Omental fat pad (tissue), 4 donors: ENCODE measurements at places on chromosomes 6 and 20.

- DNase-seq, result no peak
Observed at GRCh38 chr6:94953867-94954631, 623.3 kb upstream of the MANEA start.

DNA sequence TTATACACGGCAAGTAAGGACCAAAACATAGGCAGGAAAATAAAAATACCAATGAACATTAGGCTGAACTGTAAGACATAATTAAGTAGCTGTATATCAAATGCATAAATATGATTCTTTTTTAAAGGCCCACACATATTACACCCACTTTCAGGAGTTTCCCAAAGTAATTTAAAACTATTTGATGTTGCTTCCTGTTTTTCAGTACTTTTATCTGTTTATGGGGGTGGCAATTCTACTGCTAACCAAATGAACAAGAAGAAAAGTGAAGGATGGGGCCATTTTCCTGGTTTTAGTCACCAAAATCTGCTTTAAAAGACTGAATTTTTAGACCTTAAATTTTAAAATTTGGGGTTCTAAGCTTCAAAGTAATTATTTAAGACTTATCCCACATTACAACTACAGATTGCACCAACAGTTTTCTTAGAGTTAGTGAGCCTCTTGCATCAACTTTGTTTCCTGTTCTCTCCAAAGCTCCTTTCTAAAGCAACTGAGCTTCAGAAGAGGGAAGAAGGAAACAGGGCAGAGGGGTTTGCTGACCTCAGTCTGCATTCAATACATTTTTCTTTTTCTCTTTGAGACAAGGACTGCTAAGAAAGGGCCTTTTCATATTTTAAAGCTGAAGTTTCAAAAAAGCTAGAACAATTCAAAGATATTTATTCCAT lies 191.0 kb downstream of the BACH2 start:
- no peak for DNase-seq

GRCh38 chr6:159963111-159963510 lies 5.8 kb upstream of the IGF2R start:
- no peak for DNase-seq

DNA sequence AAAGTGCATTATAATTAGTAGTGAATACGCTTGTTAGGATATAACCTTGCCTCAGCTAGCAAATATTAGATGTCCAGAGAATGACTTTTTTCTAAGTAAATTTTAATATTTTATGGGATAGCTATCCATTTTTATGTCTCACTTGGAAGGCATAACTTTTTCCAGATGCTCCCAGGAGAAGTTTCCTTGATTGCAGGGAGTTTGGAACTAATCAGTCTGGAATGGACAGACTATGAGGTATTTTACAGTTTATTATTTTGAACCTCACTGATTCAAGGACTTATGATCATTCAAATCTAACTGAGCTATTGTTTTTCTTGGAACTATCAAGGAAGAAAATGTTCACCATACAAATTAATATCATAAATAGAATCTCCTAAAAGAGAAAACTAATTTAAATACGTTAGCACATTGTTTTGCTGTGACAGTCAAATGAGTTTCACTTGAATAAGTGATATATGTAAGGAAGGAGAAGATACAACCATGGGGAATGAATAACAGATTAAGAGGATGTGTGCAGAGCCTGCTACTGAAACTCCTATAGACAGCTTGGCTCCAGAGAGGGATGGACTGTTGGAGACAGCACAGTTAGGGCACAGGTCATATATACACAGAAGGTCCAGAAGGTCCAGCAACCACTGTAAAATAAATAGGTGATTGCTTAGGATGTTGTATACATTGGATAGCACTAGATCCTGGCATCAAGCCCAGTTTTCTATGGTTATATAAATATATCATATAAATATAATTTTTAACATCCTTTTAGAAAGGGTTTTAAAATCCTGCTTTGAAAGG lies 20.6 kb upstream of the LCA5 start:
- DNase-seq, result no peak

- no peak for DNase-seq
Observed at GRCh38 chr6:100304575-100304974, 160.1 kb downstream of the SIM1 start.

DNA sequence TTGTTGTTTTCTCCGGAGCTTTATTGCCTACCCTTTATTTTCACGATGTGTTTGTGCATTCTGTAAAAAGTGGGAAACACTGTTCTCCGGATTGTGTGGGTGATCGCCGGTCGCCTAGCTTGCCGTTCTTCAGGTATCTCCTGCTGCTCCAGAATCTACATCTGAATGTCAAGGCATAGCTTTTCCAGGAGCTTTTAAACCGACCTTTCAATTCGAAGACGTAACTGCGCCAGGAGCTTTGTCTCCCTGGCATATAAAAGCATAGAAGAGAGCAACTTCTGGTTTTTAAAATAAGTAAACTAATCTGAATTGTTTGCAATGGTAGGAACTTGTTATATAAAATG lies 96.0 kb downstream of the HFE start:
- no peak for DNase-seq

- DNase-seq, result no peak
Observed at GRCh38 chr6:30890646-30891449, 6.5 kb downstream of the DDR1 start.

DNA sequence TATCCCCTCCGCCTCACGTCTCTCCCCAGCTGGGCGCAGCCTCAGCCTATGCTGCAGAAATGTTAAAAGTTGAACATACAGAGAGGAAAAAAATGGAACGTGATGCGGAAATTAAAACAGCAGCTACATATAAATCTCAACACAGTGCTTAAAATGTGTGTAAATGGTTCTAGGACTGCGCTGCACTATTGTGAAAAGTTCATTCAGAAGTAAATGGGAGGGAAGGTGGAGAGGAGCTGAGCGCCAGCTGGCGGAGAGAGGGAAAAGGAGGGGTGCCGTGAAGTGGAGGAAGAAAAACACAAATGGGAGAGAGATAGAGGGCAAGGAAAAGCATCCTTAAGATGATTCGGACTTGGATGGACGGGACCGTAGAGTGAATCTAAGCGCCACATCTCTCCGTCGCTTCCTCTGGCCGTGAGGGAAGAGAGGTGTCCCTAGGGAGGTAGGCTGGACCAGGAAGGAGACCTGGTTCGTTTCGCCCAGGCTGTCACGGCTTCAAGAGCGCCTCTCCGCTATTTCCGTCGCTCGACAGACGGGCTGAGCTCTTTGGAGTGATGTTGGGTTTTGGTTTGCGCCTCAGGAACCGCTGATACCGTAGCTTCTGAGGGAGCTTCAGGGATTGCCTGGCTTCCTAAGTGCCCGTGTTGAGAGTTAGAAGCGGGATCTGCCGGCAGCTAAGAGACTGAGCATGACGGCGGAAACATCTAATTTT lies 113.7 kb downstream of the TRIM27 start:
- no peak for DNase-seq

- DNase-seq, result no peak
Observed at GRCh38 chr6:86937219-86938079, at the start of gene HTR1E. HTR1E (plus strand) TSS chr6:86937528; CDS start chr6:87015335, 77,807 bp downstream.

- DNase-seq, result no peak
Observed at GRCh38 chr6:128127650-128128049, 226.8 kb upstream of the THEMIS start.

GRCh38 chr20:60254901-60255411 lies 296.7 kb downstream of the CDH26 start:
- DNase-seq, result no peak

GRCh38 chr20:53390770-53391169 lies 202.9 kb downstream of the ZNF217 start:
- DNase-seq, result no peak

DNA sequence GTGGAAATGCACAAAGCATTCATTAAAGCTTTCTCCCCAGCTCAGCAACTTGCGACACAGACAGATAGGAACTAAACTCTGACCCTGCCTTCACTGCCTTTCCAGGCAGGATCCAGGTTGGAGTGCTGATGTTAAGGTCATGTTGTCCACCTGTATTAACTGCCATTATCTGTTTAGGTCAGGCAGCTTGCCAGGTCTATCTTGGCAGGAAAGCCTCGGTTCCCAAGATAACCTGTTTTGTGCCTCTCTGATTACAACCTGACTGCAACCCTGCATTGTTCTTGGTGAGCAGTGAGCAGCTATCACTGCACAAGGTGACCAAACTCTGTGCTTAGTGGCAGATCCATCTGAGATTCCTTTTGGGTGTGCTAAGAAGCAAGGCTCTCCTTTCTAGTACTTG lies 23.2 kb upstream of the ELOVL2 start:
- DNase-seq, result no peak
